Activated naive CD4-positive, alpha-beta T cell treated with anti-CD3 and anti-CD28 coated beads, Interleukin-2, amount 50 U/mL, for 16 hours (primary cell): ENCODE measurements at places on chromosomes 13 and 19.

- no peak for DNase-seq
Observed at GRCh38 chr13:40732658-40733057, 38.3 kb downstream of the MRPS31 start.

- no peak for DNase-seq
Observed at GRCh38 chr13:40064154-40065097, 409.0 kb downstream of the COG6 start.

DNA sequence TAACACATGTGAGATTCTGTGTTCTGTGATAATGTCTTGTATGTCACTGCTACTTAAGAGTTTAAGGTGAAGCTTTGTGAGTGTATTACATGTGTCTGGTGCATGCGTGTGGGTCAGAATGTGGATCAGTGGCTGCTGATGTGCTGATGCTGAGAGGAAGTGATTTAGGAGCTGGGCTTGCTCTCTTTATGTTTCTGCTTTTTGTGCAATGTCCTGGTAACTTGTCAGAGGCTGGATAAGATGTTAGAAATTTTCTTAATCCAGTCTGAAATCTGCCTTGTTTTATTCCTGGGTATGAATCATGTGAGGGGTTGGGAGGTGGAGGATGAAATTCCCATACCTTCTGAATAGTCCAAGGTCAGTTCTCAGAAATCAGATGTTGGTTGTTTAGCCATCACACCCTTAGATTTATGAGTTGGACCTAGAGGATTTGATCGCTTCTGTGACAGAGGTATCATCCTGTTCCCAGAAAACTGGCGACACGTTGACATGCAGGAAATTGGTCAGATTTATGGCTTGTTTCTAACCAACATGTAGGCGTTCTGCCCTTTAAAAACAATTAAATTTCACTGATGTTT, 24.5 kb upstream of the CXCL17 start:
- DNase-seq = no peak

GRCh38 chr19:44587963-44588770, 25.2 kb upstream of the IGSF23 start:
- DNase-seq = no peak

DNA sequence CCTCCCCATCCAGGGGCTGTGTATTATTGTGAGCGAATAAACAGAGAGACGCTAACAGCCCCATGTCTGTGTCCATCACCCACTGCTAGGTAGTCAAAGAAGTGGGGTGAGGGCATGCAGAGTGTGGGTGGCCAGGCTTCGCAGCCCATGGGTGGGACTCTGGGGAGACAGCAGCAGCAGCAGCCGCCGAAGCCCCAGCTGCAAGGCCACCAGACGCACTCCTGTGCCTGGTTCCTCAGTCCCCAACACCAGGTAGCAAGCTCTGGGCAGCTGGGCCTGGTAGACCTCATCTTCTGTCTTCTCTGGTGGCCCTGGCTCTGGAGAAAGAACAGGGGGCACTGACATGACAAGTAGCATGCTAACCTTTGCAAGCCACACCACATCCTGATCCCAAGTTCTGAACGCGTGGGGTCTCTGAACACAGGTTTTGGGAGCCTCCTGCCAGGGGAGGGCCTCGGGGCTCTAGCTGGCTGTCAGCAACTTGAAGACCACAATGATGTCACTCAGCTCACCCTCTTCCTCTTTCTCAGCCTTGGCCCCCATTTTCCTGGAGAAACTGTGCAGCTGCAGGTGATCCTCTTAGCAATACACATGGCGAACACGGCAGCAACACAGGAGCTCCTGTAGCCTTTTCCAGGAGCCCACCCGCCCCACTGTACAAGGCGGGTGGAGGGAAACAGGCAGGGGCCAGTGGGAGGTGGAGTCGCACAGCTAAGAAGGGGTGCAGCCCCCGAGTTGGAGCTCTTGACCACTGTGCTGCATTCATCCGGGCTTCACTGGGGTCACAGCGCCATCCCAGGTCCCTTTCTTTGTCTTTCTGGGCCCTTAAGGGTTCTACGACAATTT, 5.8 kb downstream of the FUZ start:
- no peak for DNase-seq

DNA sequence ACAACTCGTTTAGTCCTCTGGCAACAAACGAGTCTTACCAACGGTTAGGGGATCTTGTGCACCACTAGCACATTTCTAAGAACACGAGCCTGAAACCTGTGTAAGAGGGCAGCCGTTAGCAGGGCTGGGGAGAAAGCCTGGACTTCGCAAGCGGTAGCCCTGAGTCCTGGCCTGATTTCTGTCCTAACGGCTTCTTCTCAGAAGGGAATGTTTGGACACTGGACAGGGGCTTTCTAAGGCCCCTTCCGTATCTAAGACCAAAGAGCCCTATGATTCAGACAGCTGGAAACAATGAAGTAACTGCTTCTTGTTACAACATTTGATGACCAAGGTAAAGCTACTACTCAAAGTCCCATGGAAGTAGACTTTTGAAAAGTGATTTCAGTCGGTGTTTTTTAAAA, 2.2 kb downstream of the ANKRD10 start:
- DNase-seq = no peak

- DNase-seq = no peak
Observed at GRCh38 chr13:105184201-105184600, 1351.3 kb downstream of the EFNB2 start.

DNA sequence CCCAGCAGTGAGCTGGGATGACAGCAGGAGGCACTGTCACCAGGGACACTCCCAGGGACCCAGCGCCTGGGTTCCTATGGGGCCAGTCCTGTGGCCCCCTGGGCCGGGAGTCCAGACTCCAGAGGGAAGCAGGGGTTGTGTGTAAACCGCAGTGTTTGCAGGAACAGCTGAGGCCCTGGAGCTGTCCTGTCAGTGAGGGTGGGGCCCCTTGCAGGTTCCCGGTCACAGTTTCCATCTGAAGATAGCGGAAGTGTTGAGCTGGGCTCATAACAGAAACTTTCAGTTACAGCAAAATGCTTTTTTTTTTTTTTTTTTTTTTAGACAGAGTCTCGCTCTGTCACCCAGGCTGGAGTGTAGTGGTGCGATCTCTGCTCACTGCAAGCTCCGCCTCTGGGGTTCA, 17.7 kb upstream of the CSNK1G2 start:
- DNase-seq = peak; percentile 28

GRCh38 chr19:3963458-3964255, 7.2 kb downstream of the DAPK3 start:
- no peak for DNase-seq

DNA sequence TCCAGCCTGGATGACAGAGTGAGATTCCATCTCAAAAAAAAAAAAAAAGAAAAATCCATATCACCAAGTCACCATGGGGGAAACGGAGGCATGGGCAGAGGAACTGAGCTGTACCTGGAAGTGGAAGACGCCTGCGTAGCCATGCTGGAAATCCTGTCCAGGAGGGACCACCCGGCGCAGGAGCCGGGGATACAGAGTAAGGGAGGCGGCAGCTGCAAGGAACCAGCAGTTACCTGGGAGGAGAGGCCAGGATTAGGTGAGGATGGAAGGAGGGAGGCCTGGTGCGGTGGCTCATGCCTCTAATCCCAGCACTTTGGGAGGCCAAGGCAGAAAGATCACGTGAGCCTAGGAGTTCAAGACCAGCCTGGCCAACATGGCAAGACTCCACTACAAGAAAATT, 2.0 kb downstream of the CAPN12 start:
- no peak for DNase-seq

GRCh38 chr19:46211201-46211881, 18.2 kb upstream of the IGFL1 start:
- no peak for DNase-seq

DNA sequence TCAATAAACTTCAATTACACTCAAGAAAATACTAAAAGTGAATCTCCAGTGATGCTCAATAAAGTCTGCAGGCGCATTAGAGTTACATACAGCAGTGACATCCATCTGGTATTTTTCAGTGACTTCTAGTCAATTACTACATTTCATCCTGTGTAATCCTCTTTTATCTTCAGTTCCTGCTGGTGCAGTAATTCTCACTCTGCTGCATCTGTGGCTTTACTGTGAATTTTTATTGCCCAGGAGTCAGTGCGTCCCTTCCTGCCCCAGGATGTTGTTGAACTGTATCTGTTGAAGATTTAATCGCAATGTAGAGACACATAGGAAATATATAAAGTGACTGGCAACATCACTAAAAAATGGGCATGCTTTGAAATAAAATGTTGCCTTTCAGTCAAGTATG, 196.3 kb upstream of the TMTC4 start:
- DNase-seq = no peak

DNA sequence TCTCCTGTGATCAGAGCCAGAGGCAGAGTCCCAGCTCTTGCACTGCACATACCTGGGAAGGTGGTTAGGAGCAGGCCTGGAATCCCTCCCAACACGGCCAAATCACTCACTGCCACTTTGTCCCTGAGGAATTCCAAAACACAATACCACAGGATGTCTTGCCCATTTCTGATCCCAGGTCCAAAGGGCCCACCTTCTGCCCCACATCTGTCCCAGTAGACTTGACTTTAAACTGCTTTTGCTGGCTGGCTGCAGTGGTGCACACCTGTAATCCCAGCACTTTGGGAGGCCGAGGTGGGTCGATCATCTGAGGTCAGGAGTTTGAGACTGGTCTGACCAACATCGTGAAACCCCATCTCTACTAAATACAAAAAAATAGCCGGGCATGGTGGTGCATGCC, 18.9 kb downstream of the ZNF536 start:
- DNase-seq = no peak

DNA sequence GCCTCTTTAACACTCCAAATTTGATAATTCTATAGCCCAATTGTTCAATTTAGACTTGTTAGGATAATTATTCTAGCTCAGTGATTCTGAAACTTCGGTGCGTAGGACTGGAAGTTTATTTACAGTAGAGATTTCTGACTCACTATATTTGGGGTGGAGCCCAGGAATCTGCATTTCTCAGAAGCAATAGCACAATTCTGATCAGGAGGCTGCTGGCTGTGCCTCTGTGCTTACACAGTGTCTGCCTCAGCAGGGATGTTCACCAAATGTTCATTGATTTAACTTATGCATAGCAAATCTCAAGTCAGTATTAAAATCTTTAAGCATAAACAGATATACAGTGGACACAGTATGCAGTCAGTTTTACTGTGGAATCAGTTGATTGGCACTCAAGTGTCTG, 45.8 kb downstream of the ATP8A2 start:
- no peak for DNase-seq

GRCh38 chr19:13330285-13330684, 176.0 kb downstream of the CACNA1A start:
- no peak for DNase-seq

DNA sequence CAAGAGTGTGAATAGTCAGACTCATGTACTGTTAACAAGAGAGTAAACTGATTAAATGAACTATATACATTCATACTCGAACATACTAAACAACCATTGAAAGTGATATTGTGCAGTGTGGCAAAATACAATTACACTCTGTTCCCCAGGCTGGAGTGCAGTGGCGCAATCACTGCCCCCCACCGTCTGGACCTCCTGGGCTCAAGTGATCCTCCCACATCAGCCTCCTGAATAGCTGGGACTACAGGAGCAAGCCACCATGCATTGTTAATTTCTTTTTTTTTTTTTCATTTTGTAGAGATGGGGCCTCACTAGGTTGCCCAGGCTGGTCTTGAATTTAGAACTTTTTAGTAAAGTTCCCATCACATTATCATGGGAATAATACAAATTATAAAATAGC, 77.3 kb upstream of the LSM14A start:
- no peak for DNase-seq

- peak; percentile 58 for DNase-seq
Observed at GRCh38 chr19:45798995-45799517, 6.4 kb upstream of the DMWD start.

- DNase-seq = no peak
Observed at GRCh38 chr19:50833117-50833801, at the start of gene KLK15. KLK15 (minus strand) TSS chr19:50833574; CDS start chr19:50831492, 2,082 bp downstream.

DNA sequence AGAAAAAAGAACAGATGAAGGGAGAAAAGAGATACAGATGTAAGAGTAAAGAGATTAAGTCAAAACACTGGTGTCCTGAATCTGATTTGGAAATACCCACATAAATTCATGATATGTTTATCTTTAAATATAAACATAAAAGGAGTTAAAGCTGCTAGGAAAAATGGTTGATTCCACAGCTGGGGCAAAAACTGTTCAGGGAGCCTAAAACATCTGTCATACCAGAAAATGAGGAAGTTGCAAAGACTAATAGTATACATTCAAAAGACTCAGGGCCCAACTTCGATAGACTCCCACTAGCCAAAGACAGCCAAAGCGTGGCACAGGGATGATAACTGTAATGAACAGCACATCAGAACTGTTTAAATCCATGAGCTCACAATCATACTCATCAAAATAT, 62.0 kb downstream of the ABCC4 start:
- no peak for DNase-seq

- DNase-seq = no peak
Observed at GRCh38 chr13:36850790-36851438, 31.9 kb downstream of the RFXAP start.

DNA sequence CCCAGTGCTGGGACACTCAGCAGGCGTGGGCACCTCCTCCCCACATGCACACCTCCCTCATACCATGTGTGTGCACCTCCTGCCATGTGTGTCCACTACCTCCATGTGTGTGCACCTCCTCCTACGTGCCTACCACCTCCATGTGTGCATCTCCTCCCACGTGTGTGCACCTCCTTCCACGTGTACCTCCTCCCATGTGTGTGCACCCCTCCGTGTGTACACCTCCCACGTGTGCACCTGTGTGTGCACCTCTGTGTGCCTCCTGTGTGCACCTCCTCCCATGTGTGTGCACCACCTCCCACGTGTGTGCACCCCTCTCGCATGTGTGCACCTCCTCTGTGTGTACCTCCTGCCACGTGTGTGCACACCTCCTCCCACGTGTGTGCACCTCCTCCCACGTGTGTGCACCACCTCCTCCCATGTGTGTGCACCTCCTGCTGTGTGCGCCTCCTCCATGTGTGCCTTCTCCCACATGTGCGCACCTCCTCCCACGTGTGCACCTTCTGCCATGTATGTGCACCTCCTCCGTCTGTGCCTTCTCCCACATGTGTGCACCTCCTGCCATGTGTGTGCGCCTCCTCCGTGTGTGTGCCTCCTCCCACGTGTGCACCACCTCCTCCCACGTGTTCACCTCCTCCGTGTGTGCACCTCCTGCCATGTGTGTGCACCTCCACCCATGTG, 6.1 kb upstream of the C13orf46 start:
- DNase-seq = no peak

DNA sequence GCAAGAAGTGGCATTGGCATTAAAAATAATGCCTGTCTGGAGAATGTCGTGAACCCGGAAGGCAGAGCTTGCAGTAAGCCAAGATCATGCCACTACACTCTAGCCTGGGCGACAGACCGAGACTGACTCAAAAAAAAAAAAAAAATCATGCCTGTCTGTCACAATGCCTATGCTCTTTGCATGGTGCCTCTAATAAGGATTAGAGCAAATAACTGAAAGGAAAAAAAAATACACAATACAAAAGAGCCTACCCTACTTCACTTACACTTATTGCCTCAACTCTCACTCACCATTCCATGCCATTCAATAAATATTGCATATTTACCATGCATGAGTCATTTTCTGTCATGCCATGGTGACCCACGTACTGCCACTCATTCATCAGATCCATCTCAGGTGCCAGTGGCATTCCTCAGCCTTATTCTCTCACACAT, 49.1 kb downstream of the TBC1D4 start:
- no peak for DNase-seq
